ENCODE measurements at places on chromosomes 7 and 10. TPM values are rescaled to one million over a fixed set of nuclear protein-coding genes. Genes with fewer than 3 reads are reported as not detected.

The MINDY3 gene
- total RNA-seq: 29.6 TPM

The MORN4 gene
- 3.5 TPM for total RNA-seq

The PLXNA4 gene
- 12.2 TPM for total RNA-seq

The OR13A1 gene
- not detected for total RNA-seq
